ENCODE measurements at places on chromosomes 12 and 14.

GRCh38 chr12:65171073-65171472 lies 1.7 kb downstream of the LEMD3 start:
- no peak for DNase-seq

DNA sequence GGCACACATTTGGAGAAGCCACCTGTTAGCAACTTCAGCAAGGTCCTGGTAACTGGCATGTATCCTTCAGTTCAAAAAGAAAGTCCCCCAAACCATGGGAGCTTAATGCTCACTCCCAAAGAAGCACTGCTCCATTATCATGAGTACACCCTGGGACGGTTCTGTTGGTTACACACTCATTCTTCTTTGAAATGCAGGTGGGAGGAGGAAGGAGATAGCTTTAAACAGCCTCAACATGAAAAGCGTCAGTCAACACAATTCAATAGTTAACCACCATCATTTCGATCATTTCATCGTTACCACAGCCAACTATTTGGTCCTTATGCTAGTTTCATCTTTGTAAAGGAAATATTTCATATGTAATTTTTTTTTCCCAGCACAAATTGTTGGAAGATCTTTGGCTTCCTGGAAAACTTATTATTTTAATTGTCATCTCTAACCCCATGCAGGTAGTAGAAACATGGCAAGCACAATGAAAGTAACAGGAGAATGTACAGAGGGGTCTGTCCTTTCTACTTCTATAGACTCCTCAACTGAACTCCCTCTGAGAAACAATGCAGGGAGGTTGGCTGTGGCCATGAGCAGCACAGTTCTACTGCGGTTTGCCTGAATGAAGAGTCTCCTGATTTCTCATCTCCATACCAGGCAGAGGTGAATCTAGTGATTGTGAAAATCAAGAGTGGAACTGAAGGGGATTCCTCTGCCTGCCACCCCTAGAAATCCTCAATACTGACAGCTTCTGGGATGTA lies 196.4 kb upstream of the FOXN3 start:
- DNase-seq, result peak; percentile 45

- no peak for DNase-seq
These were observed 2.3 kb downstream of the GLI1 start for GRCh38 chr12:57461917-57462250.

DNA sequence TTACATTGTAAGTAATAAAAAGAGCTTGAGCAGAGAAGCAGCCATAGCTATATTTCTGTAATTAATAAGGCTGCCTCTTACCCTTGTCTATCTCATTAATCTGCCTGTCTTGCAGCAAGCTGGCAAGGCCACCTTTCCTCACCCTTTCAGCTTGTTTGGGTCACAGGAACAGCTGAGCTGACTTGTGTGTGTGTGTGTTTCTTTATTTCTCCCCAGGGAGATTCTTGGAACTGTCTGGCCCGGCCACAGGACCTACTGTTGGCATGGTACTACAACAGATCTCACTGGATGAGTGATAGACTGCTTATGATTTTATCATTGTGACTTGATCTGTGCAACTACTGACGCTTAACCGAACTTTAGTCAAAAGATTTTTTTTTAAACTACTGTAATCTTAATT lies 213.7 kb downstream of the SLC2A13 start:
- no peak for DNase-seq

DNA sequence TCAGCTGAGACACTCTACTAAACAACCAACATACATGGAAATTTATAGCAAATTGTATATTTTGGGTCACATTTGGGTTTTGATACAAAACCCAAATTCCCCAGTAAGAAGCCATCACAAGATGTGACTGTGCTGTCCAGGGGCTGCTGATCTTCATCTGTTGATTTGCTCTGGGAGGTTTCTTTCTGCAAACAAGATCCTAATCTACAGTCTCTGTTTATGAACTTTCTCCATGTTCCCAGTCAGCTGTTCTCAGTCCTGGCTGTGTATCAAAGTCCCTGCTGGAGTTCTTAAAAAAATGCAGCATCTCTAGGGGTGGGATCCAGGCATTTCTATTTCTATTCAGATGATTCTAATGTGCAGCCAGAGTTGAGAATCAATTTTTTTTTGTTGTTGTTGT lies 85.1 kb downstream of the ATP23 start:
- DNase-seq, result no peak

- DNase-seq, result no peak
These were observed 47.3 kb downstream of the ELK3 start for GRCh38 chr12:96241431-96241830.

- no peak for DNase-seq
These were observed 5.9 kb downstream of the PSMB5 start for GRCh38 chr14:23028799-23029198.

GRCh38 chr12:132108211-132108832 lies 35.8 kb downstream of the DDX51 start:
- no peak for DNase-seq

- no peak for DNase-seq
These were observed 243.5 kb upstream of the DAAM1 start for GRCh38 chr14:58944968-58945356.

DNA sequence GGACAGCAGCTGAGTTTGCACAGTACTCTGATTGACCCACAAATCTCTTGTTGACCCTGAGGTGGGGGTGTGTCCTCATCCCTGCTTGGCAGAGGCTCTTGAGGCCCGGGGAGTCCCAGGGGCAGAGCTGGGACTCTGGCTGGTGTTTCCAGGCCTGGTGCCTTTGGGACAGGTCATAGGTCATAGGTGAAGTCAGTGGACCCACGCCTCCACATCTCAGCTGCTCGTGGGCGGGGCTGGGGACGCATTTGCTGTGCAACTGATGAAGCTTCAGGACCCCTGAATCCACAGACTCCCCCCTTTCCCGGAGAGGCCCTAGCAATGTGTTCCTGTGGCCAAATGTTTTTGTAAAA lies 408 bp upstream of the CACNA2D4 start:
- DNase-seq, result no peak

DNA sequence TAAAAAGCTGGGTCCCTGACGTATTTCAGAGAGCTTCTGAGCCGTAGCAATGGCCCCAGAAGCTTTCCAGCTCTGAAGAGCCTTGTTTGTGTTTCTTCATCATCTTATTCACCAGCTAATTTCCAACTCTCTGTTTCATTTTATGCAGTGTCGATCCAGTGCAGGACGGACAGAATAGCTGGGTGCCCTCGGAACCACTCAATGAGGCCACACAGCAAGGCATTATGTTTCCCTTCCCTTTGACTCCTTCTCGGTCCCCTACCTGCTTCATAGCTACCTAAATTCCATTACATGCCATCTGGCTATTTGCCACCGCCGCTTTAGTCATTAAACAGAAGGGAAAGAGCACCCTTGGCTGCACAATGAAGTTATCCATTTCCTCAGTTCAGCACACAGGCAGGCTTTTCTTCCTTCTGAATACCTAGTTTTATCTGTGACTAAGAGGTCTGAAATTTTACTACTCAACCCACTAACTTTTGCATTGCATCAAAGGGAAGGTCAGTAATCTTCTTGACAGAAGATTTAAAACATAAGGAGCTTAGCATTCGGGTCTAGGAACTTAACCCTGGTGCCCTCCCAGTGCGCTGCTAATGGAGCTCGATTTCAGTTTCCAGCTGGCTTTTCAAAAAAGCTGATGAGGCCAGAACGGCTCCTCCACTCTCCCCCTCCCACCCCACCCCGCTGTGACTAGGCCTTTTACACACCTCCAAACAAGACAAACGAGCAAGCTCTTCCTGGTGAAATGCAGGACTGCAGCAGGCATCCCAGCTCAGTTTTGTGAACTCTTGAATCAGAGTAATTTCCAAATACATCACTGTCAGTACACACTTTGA lies 176.8 kb downstream of the GXYLT1 start:
- no peak for DNase-seq

GRCh38 chr12:2173971-2174370 lies 121.2 kb downstream of the CACNA1C start:
- no peak for DNase-seq

DNA sequence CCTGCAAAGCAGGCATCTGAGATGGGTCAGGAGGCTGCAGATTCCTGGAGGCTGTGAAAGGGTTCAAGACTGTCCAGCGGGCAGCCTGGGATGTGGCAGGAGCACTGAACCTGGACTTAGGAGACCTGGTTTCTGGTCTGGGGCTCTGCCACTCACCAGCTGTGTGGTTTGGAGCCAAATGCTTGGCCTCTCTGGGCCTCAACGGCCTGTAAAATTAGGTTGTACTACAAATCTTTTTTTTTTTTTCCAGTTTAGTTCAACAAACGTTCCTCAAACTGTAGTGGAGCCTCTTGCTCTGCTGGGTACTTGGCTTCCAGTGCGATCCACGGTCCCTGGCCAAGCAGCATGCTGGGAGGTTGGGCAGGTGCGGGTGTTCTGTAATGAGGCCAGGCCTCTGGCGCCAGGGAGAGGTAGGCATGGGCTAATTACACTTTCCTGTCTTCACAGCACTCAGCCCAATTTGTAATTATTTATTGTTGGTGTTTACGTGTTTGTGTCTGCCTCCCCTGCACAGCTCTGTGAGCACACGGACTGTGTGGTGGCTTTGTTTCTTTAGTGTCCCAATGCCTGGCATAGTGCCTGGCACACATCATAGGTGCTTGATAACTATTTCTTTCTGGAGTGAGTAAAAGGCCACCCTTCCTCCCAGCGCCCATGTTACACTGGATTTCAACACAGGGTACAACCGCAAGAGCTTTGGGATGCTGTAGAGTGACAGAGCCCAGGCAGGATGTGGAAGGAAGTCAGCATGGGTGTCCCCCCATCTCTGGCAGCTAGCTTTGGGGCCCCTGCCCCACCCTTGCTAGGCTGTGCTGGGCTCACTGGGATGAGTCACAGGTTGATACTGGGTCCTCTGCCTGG lies 5.8 kb upstream of the KRT80 start:
- DNase-seq, result no peak

- DNase-seq, result no peak
These were observed 54.0 kb downstream of the CPSF2 start for GRCh38 chr14:92175811-92176210.

DNA sequence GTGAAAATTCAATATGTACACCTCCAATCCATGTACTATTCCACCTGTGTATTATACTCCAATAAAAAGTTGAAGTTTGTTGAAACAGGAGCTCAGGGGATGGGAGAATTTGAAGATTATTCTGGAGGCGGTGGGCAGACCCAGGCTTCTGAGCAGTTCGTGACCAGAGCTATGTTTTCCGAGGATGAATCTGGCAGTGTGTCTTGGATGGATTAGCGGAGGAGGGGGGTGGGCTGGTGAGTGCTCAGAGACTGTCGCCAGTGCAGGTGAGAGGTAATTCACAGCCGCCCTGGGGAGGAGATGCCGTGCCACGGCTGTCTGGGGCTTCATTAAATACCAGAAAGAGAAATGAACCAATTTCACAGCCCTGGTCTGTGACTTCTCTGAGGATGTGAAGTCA lies 283.0 kb upstream of the RTL1 start:
- DNase-seq, result no peak

DNA sequence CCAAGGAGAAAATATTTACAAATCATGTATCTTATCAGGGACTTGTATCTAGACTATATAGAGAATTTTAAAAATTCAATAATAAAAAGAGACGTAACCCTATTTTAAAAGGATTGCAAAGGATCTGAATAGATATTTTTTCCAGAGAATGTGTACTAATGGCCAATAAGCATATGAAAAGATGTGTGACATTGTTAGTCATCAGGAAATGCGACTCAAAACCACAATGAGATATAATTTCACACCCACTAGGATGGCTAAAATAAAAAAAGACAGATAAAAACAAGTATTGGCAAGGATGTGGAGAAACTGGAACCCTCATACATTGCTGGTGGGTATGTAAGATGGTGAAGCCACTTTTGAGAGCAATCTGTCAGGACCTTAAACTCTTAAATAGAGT lies 141.9 kb upstream of the BMP4 start:
- no peak for DNase-seq

DNA sequence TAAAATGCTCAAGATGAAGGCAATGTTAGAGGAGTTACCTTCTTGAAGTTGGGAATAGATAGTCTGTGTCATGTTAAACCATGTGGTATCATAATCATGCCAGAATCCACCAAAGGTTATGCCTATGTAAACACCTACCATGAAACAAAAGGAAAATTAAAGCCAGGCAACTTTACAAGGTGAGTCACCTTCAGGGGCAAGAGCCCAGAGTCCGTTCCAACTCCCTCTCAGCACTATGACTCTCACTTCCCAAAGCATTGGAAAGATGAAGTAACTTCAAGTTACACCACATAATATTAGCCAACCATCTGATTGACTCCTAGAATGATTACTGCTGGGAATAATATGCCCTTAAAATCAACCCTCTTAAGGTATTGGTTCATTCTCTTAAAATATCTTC lies 38.5 kb downstream of the CATSPERB start:
- no peak for DNase-seq

- DNase-seq, result peak; percentile 63
These were observed 46.5 kb upstream of the SAV1 start for GRCh38 chr14:50714450-50715073.

GRCh38 chr14:96509457-96510090 lies 7.4 kb downstream of the PAPOLA start:
- DNase-seq, result peak; percentile 60

GRCh38 chr14:55245657-55246268 lies 25.5 kb upstream of the FBXO34 start:
- DNase-seq, result peak; percentile 55

- DNase-seq, result no peak
These were observed 39.8 kb downstream of the GPR135 start for GRCh38 chr14:59425322-59425935.

DNA sequence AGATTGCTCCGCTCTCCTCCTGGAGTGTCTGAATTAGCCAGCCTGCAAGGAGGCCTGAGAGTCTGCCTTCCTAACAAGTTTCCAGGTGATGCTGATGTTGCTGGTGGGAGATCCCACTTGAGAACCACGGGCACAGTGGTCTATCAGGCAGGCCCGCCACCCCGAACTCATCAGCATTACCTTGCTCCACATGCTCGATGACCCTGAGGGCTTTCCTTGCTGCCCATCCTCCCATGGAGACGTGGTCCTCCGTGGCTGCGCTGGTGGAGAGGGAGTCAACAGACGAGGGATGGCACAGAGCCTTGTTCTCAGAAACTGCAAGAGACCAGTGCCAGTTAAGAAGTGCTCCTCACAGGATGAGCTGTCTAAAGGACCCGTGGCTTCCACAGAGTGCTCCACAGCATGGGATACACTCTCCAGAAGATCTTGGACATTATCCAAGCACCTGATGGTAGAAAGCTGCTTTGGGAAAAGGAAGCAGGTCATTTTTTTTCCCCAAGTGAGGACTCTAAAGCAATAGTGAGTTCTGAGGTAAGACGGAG lies 18.3 kb downstream of the HAL start:
- DNase-seq, result no peak

DNA sequence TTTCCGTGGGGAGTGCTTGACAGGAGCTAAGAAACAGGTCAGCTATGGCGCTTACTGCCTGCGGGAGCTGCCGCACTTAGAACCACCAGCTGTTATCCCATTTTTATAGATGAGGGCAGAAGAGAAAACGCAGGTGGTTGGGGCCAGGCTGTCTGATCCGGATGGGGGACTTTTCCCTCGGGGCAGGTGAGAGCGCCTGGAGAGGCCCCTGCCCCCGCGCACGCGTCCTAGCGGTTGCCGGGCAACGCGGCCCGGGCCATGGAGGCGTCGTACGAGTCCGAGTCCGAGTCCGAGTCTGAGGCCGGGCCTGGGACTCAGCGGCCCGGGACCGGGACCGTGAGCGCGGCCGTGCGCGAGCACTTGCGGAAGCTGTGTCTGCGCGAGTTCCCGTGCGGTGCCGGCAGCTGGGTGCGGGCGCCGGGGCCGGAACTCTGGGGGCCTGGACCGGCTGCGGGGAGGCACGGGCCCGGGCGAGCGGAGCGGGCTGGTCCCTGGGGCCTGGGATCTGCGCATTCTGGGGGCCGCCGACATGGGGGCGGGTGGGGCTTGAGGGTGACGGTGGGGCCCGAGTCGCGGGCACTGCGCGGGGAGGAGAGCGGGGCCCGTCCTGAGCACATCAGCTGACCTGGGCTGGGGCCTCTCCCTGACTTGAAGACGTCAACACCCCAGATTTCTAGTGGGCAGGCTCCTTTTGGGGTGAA lies at the start of gene LRRC43:
Gene LRRC43, plus strand, starts transcription at position 237 of the 701 bp plus-strand sequence. Its CDS starts 22 bp downstream, at position 259.
- no peak for DNase-seq
